ENCODE measurements at places on chromosomes 11 and 22.

GRCh38 chr22:50270666-50271394 lies 650 bp upstream of the MAPK11 start:
- no peak for DNase-seq

GRCh38 chr11:4025248-4025966 lies 69.2 kb upstream of the RRM1 start:
- DNase-seq, result no peak

DNA sequence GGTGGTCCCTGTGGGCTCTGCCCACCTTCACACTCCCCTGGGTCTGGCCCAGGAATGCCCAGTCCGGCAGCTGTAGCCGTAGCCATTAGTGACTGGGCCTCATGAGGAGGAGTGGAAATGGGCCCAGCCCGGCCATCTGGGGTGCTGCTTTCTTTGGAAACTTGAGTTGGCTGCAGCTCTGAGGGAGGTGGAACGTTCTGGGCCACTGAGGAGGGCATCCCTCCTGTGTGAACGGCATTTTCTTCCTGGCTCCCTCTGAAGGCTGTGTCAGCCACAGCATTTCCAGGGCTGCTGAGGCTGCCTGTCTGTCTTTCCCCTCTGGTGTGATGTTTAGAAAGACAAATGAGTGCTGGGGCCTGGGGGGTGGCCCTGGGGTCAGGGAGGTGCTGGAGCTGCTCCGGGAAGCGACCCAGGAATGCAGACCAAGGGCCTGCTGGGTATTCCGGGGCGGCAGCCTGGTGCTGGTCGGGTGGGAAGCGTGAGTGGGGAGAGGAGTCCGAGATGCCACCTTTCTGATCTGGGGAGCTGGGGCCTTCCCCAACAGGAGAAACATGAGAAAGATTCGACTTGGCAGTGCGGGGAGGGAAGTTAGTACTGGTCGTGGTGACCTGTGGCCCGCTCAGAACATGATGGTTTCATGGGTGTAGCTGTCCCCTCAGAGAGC lies 27.1 kb downstream of the PTDSS2 start:
- DNase-seq, result no peak

- no peak for DNase-seq
Measured at GRCh38 chr11:133955945-133956421, 785 bp downstream of the IGSF9B start.

GRCh38 chr22:36540867-36541642 lies 12.1 kb upstream of the EIF3D start:
- no peak for DNase-seq

DNA sequence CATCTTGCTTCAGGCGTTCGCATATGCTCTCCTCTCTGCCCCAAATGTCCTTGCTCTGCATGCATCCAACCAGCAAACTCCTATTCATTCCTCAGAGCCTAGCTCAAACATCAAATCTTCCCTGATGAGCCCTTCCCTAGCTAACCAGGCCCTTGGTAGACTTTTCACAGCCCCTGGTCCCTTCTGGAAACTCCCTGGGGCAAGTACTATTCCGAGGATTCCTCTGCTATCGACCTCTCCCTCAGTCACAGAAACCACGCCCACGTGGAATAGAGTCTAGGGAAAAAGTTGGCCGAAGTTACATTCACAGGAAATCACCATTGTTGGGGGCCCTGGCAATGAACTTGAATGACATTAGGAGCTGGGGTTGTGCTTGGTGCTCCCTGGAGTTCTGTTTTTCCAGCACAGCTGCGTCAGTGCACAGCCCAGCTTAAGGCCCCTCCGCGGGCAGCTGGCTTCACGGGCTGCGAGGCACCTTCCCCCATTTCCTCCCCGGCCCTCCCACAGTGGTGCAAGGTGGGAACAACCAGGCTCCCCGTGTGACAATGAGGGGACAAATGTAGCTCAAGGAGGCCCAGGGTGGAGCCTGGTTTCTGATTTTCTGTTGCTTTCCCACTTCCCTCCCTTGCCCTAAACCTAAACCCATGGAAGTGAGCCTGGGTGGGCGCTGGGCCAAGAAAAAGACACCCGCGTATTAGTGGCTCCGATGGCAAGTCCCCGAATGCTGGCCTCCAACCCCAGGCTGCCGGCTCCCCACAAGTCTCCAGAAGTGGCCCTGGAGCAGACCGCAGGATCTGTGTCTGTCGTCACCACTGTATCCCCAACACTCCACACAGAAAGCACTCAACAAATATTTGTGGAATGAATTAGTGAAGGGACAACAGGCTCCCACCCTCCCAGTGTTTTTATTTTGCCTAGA lies 4.3 kb upstream of the ATP5MGL start:
- DNase-seq, result no peak

DNA sequence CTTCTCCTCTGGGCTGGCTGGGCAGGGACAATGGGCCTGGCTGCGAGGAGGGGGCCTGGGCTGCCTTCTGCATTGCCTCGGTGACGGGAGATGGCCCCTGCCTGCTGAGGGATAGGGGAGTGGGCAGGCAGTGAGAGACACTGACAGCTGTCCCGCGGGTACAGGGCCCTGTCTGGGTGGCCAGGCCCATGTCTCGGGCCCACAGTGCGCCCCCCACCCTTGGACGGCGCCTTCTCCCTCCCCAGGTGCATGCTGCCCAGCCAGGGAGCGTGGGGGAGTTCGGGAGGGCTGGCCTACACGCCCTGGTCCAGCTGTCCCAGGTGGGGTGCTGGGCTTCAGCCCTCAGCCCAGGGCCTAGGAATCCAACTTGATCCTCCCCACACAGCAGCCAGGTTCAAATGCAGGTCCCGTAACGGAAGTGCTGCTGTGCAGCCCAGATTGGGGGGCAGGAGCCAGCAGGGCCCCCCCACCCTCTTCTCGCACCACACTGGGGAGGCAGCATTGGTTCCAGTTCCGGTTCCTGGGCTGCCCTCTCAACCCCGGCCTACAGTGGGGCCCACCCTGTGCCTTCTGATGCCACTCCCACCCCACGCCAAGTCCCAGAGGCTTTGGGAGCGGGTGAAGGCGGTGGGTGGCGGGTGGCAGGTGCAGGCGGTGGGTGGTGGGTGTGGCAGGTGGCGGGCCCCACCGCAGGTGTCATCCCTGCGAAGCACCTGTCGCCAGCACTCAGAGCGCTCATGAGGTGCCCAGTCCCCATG lies 7.3 kb upstream of the TSSC4 start:
- DNase-seq, result no peak

GRCh38 chr22:33328789-33329296 lies 270.7 kb upstream of the SYN3 start:
- DNase-seq, result no peak

GRCh38 chr11:77501758-77502157 lies 27.9 kb upstream of the PAK1 start:
- no peak for DNase-seq

Data from SIG-M5 (cell line).